Nucleus accumbens (tissue), 56 donors: ENCODE measurements at places on chromosomes 12 and 14.

DNA sequence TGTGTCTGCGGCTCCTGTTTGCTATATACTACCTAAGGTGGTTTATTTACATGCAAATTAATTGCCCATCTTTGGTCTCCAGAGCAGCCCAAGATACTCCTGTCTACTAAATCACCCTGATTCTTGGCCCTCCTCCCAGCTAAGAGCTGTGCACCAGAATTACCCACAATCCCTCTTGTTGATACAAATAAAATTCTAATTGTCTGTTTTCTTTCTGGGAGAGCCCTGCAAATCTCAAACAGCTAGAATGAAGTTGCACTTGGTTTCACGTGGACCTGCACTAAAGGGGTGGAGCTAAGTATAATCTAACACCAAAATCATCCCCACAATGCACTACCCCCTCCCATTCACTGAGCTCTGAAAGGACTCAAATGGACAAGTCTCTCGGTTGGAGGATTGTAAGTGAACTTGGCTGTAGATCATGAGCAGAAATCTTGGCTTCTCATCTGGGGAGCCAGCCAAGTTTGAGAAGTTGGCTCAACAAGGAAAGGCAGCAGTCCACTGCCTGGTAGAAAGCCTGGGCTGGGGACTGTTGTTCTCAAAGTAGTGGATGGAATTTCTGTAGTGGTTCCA lies 6.6 kb downstream of the MAX start:
- DNase-seq, result peak; percentile 42

DNA sequence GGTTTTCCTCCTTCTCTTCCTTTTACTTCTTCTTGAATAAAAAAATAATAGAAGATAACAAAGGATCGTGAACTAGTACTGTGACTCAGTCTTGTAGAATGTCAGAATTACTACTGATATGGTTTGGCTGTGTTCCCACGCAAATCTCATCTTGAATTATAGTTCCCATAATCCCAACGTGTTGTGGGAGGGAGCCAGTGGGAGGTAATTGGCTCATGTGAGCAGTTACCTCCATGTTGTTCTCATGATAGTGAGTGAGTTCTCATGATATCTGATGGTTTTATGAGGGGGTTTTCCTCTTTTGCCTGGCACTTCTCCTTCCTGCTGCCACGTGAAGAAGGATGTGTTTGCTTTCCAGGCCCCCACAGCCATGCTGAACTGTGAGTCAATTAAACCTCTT lies 549.6 kb downstream of the DIO2 start:
- DNase-seq, result no peak

DNA sequence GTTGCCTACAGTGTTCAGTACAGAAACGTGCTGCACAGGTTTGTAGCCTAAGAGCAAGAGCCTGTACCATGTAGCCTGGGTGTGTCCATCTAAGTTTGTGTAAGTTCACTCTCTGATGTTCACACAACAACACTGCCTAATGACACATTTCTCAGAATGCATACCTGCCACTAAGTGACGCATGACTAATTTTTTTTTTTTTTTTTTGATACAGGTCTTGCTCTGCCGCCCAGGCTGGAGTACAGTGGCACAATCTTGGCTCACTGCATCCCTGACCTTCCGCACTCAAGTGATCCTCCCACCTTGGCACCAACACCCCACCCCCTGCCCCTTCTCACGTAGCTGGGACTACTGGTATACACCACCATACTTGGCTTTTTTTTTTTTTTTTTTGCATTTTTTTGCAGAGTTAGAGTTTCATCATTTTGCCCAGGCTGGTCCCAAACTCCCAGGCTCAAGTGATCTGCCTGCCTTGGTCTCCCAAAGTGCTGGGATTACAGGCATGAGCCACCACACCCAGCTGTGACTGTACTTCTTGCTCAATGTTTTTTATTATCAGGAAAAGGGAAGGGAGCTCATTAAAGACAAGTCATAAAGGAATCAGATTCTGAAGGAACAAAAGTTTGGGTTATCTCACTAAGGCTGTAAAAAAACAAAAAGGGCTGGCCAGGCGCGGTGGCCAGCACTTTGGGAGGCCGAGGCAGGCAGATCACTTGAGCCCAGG lies 10.0 kb upstream of the CDC42BPB start:
- no peak for DNase-seq

DNA sequence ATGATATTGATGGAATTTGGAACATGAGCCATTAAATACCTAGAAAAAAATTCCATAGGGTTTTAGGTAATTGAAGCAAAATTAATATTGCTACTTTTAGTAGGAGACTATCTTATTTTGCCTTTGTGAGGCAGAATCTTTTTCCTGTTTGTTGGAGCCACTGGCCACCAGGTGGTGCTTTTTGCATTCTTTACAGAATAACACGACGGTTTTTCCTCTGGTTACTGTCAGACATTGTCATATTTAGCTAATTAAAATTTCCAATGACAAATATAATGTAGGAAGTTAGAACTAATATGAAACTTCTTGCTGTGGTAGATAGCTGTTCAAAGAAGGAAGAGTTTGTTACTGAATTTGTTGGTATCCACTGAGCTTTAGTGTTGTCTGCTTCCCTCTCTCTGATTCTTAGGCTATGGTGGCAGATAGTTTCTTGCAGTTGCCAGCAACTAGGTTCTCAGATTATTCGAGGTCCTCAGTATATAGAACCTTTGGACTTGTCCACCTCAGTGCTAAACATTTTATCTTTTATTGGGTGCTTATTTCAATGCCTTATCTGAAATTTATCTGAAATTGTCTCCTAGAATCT lies 25.7 kb downstream of the RAB21 start:
- DNase-seq, result peak; percentile 3

GRCh38 chr12:14278294-14278953 lies 87.1 kb upstream of the ATF7IP start:
- DNase-seq, result no peak
